Kidney (tissue), 22 donors: ENCODE measurements at places on chromosomes 3 and 15.

- no peak for DNase-seq
These were observed 900 bp upstream of the EOMES start for GRCh38 chr3:27723001-27723445.

- no peak for DNase-seq
These were observed 77.5 kb downstream of the FBLN2 start for GRCh38 chr3:13626396-13626795.

GRCh38 chr15:65792988-65793817 lies 1.1 kb upstream of the DENND4A start:
- no peak for DNase-seq

GRCh38 chr3:113662824-113663223 lies 33.6 kb downstream of the USF3 start:
- DNase-seq = no peak

DNA sequence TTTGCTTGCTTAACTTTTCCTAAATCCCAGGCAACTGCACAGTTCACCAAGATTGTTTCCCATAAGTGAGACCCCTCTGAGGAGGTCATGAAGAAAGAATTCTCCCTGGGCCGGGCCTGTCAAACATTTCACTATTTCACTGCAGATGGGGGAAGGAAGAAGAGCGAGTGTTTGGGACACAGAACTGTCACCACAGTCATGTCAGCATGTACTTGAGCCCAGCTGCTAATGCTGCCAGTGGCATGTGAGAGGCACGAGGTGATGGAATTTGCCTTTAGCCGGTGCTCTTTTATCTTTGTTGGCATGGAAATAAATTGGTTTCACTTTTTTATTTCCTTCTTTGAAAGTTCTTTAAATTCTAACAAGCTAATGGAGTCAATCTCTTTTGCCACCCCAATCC lies 277.9 kb upstream of the GADL1 start:
- DNase-seq = no peak

DNA sequence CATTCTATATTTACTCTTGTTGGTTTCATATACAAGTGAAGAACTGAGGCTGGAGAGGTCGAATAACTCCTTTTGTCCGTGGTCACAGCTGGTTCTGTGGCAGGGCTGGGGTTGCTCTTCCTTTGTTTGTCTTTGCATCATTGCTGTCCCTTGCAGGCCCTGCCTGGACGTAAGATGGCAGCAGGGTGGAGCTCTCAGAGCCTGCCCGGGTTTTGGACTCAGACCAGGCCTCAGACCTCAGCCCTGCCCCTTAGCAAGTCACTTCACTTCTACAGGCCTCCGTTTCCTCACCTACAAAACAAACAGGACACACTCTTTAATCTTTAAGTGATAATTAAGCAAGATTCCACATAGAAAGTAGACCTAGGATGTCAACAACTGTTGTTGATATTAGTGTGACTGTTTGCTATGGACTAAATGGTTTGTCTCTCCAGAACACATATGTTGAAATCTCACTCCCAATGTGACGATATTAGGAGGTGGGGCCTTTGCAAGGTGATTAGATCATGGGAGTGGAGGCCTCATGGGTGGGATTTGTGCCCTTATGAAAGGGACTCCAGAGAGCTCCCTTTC lies 65.6 kb upstream of the PLXNA1 start:
- DNase-seq = no peak
